ENCODE measurements at places on chromosomes 1 and 21.

DNA sequence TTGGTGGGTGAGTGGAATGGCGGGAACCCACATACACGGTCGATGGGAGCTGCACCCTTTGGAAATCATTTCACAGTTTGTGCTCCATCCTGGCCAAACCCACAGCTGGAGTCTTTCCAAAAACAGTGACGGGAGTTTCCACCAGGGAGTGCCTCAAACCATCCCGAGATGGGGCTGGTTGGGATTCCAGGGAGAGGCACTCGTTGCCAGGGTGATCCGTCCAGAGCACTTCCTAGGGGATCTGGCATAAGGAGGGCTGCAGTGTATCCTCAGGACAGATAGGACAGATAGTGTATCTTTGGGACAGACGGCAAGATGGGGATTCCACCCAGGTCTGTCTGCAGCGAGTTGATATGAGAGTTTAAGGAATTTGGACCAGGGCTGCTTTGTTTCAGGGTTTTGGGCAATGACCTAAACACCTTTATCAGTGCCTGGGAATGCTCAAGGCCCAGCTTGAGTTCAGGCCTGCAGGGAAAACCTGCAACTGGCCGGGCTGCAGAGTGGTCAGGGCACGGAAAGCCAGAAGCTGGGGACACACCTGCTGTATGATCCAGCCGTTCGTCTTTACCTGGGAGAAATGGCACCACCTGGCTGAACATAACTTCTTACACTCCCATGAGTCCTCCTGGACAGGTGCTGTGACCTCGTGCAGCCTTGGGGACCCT lies 3.4 kb upstream of the POFUT2 start:
- no peak for DNase-seq

- no peak for DNase-seq
Measured at GRCh38 chr1:167880580-167881021, 33.3 kb downstream of the ADCY10 start.

DNA sequence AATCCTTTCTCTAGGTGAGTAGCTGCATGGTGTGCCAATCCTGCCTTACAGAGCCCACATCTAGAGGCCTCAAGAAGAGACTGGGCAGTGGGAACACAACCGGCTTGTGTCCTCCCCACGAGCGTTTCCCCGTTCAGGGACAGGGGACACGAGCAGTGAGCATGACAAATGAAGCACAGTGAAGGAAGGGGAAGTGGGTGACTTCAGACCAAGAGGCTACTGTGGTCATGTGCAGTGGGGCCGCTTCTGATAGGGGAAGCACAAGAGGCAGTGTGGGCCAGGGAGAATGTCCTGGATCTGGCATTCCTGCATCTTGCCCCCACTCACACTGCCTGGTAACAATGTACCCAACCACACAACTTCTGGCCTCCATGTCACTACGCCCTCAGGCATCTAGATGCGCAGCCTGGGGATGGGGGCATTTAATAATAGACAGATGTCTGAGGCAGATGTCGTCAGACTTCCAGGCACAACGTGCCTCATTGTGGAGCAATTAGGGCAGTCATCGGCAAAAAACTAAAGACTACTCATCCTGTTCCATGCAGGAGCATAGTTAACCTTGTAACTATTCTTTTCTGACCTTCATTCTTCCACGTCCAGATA lies 155.6 kb upstream of the NBPF11 start:
- DNase-seq: no peak

DNA sequence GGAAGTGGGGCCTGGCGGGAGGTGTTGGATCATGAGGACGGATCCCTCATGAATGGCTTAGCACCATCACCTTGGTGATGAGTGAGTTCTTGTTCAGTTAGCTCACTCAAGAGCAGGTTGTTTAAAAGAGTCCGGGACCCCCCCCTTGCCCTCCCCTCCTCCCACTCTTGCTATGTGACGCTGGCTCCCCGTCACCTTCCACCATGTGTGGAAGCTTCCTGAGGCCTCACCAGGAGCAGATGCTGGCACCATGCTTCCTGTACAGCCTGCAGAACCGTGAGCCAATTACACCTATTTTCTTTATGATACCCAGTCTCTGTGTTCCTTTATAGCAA lies 3.0 kb upstream of the SLC19A1 start:
- DNase-seq: no peak

DNA sequence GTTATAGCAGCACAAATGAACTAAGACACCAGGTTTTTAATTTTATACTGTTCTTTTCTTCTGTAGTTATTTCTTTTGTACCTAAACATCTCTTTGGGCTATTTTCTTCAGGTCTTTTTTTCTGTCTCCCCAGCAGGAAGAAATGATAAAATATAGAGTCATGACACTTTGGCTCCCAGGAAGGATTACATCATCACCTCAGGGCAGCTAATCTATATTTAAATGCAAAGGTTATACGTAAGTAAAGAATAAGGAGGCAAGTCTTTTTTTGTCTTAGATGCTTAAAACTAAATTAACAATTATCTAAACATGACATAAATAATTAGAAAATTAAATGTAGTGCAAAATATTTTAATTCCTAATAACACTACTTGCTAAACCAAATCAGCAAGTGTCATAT lies 57.0 kb downstream of the WARS2 start:
- DNase-seq: no peak

GRCh38 chr1:5093042-5093441 lies 438.6 kb downstream of the AJAP1 start:
- DNase-seq: no peak

GRCh38 chr21:45015469-45015860 lies 58.9 kb upstream of the ADARB1 start:
- DNase-seq: no peak
